ENCODE measurements at places on chromosomes 13 and 19. TPM values are rescaled to one million over a fixed set of nuclear protein-coding genes. Genes with fewer than 3 reads are reported as not detected.

Gene ZNF726
- total RNA-seq = 1.2 TPM

Gene ZNF552
- 4.3 TPM for total RNA-seq

Gene TGFBR3L
- total RNA-seq = 4.3 TPM

Gene DCT
- not detected for total RNA-seq

Gene CYP4F3
- 6.0 TPM for total RNA-seq

Gene NECTIN2
- 115 TPM for total RNA-seq

Gene ZNF493
- total RNA-seq = 7.2 TPM

Gene NAPSA
- 0.72 TPM for total RNA-seq

Gene FGF9
- under 0.01 TPM for total RNA-seq

Gene NTF4
- total RNA-seq = 8.0 TPM

Gene SELENOV
- not detected for total RNA-seq

Gene TIMM29
- 43.1 TPM for total RNA-seq

Gene RNF113B
- not detected for total RNA-seq

Gene IL4I1
- 4.8 TPM for total RNA-seq

Gene SIGLECL1
- not detected for total RNA-seq

Gene CYP2F1
- total RNA-seq = not detected
